Esophagus mucosa (tissue), 1 donor: ENCODE measurements at places on chromosomes 2 and 18.

- no peak for ATAC-seq
Measured at GRCh38 chr2:5686536-5686935, 5.6 kb upstream of the SOX11 start.

DNA sequence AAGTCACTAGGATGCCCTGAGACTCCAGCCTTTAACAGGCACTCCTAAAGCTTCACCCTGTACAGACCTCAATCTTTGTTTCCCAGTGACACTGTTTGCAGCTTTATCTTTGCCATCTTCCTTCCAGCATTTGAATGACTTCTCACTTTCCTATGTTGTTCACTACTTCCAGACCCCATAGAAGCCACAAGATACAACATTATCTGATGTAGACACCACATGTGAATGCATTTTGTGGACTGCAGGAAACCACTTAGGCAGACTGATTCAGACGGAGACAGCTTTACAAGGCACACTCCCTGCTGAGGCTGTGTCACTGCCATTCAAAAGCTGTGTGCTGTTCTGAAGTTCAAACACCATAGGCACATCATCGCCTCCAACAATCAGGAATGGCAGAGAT, 67.3 kb upstream of the SPATS2L start:
- ATAC-seq = no peak

- no peak for ATAC-seq
Measured at GRCh38 chr18:7688580-7688979, 121.5 kb downstream of the PTPRM start.

DNA sequence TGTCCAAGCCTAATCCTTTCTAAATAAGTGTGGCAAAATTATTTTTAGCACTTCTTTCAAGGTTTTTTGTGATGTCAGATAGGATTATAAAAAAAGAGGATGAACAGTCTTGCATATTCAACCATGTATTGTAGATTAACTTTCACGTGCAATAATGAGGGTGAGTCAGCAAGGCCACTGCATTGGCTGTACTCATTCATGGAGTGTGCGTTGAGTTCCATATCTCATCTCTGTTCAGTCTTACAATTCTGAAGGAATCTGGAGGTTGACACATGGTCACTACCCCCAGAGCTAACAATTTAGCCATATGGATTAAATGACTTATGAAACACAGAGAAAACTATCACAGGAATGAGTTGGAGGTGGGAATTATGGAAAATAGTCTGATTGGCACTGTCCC, 810.5 kb downstream of the SLC4A3 start:
- no peak for ATAC-seq

GRCh38 chr18:1564793-1565192, 660.1 kb downstream of the ADCYAP1 start:
- ATAC-seq = no peak

DNA sequence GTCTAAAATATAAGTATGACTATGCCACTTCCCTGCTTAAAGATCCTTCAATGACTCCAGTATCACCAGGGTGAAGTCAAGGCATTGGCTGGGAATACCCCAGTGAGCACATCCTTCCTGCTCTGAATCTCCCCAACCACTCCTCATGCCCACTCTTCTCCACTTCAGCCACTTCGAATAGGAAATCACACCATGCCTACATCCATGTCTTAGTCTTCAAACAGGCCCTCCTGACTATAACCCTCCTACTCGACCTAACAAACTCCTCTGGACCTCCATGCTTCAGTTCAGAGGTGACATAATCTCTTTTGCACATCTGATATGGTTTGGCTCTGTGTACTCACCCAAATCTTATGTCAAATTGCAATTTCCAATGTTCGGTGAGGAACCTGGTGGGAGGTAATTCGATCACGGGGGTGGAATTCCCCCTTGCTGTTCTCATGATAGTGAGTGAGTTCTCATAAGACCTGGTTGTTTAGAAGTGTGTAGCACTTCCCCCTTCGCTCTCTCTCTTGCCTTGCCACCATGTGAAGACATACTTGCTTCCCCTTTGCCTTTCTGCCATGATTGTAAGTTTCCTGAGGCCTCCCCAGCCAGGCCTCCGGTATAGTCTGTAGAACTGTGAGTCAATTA, 87.8 kb upstream of the TFCP2L1 start:
- no peak for ATAC-seq

DNA sequence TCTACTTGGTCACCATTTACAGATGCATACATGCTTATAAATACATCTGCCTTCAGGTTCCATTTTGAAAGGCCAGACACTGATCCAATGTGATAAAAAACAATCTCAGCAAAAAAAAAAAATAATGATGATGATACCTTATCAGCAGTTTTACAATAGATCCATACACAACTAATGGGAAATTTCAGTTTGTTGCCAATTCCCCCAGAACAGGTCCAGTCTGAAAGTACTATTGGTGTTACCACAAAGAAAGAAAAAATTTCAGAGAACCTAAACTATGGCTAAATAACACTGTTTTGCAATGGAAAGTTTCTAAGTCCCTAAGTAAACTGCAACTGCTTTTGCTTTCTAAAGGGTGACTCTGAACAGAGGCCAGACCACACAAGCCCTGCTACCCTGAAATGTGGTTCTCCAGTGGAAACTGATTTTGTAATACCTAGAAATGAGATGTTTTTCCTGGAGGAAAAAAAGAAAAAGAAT, 54.1 kb downstream of the LPIN2 start:
- no peak for ATAC-seq

DNA sequence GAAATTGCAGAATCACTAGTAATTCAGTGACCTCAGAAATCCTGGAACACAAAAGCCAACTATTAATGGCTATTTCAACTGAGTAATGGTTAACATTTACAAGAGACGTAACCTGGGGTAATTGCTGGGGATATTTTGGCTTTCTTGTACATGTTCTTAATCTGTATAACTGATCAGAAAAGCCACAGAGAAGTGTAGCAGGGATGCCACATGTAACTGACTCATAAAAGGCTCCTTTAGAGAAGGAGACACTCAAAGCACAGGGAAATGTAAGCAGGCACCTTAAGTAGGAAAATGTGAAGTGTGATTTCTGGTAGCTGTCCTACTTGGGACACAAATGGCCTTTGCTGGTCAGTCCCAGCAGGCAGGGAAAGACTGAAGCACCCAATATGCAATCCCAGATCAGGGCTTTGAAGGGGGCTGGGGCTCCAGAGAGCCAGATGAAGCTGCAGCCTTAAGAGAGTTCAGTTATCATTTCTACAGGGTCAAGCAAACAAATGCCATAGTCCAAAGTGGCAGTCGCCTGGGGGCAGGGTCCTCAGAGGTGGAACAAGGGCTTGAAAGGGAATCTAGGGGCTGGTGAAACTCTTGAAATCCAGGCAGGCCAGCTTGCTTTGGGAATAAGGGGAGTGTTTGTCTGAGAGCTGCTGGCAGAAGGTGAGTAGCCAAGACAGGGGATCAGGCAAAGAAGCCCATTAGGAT, 7.2 kb upstream of the SPOPL start:
- no peak for ATAC-seq

DNA sequence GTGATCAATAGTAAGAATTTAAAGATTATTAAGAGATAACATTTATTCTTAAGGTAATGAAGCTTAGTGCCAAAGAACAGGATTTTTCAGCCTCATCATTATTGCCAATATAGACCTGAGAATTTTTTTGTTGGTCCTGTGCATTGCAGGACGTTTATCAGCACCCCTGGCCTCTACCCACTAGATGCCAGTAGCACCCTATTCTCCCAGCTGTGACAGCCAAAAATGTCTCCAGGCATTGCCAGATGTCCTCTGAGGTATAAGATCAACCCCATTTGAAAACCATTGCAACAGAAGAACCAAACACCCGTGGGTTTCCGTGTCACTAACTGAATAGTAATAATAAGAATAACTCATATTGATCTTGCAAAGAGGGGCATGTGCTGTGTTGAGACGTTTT, 700.0 kb upstream of the SOX11 start:
- no peak for ATAC-seq

- ATAC-seq = no peak
Measured at GRCh38 chr2:196076778-196077568, 8.3 kb upstream of the DNAH7 start.

- peak; percentile 36 for ATAC-seq
Measured at GRCh38 chr2:83081826-83082690, 1377.0 kb downstream of the SUCLG1 start.

GRCh38 chr2:189287982-189288521, 108.5 kb upstream of the COL5A2 start:
- peak; percentile 72 for ATAC-seq

- ATAC-seq = no peak
Measured at GRCh38 chr2:397521-397920, 109.6 kb upstream of the ALKAL2 start.

DNA sequence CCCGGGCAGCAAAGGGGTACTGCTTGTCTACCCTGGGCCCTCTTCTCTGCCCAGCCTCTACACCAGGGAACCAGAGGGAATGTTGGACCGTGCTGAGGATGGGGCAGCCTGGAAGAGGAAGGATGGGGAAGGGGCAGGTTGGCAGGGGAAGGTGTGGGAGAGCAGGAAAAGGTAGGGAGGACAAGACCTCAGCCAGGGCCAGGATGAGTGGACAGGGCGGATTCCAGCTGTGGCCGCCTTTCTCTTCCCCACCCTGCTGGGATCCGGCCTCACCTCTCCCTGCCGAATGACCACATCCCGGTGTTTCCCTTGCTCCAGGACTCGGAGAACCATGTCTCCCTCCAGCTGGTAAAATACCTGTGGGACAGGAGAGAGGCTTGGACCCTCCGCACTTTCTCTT, 8.9 kb downstream of the HAAO start:
- ATAC-seq = no peak

DNA sequence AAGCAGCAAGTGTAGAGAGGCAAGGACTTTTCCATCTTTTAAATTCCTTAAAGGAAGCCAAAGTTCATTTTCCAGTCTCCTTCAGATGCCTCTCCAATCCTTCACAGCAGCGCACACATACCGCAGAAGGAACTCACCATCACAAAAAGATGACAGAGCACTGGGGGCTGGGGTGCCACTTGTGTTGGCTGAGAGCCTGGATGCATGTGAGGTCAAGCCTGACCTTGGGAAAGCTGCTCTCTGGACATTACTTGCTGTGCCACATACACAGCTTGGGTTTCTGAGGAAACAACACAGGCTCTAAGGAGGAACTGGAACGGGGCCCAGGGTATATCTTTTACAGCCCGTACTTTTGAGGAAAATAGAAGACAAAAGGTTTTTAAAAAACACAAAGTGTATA, 364.3 kb upstream of the MEX3C start:
- ATAC-seq = no peak

DNA sequence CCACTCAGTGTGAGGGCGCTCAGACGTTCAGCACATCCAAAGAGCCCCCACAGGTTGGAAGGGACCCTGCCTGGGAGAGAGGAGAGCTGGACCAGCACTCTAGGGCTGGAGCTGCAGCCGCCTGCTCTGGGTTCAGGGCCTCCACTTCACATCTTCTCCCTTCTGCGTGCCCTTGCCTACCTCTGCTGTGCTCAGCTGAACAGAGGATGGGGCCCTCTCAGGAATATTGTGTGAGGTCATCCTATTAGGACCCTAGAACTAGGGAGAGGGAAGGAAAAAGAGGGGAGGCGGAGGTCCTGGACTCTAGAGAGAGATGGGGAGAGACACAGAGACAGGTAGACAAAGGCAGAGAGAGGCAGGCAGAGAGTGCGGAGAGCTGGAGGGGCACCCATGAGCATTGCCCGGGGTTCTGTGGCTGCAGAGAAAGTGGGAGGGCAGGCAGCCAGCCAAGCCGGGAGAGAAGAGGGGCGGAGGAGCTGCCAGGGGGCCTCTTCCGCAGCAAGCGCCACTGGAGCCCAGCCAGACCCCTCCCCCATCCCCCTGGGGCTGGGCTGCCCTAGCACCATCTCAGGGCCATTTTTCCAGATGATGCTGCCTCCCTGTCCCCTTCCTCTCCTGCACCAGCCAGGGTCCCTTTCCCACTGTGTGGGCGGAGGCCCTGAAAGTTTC, 8.3 kb upstream of the TNS1 start:
- peak; percentile 9 for ATAC-seq

DNA sequence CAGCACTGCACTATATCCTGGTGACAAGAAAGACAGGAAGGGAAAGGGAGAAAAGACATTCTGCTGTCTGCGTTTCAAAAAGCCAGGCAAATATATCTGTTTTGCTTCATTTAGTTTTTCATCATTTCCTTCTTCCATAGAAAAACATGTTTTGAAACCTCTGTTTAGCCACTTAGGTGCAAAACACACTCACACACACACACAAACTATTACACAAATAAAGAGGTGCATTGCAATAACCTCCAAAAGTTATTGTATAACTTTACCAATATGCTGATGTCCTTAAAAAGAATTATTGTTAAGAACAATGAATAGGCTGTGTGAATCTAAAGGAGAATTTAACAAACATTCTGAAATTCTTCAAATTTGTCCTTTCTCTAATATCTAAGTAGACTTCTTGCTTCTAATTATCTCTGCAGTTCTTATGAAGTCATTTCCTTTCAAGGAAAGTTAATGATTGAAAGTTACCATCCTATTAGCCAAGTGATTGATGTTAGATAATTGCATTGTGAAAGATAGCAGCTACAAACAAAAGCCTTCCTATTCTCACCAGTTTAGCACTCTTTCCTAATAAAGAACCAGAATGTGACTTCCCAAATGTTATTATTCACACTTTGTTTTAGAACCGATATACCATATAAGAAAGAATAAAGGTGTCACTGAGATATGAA, 516.7 kb downstream of the KCNJ3 start:
- ATAC-seq = no peak

- ATAC-seq = no peak
Measured at GRCh38 chr2:181632733-181633401, 24.0 kb downstream of the CERKL start.

DNA sequence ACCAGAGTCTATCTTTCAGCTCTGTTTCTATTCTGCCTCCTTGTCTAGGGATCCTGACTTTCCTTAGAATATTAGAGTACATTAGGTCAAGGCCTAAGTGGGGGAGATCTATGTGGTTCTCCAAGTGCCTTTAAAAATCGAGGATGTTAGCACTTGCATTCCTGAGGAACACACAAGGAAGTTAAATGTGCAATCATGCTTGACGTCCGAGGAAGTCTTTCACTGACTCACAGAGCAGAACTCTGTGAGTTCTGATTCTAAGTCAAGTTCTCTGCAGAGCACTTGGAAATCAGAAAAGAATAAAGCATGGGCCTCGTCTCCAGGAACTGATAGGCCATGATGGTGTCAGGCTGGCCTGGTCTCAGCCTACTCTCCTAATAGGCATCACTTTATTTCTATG, 17.2 kb downstream of the FHOD3 start:
- ATAC-seq = peak; percentile 60

- ATAC-seq = no peak
Measured at GRCh38 chr2:190628591-190629319, 20.1 kb upstream of the NAB1 start.

DNA sequence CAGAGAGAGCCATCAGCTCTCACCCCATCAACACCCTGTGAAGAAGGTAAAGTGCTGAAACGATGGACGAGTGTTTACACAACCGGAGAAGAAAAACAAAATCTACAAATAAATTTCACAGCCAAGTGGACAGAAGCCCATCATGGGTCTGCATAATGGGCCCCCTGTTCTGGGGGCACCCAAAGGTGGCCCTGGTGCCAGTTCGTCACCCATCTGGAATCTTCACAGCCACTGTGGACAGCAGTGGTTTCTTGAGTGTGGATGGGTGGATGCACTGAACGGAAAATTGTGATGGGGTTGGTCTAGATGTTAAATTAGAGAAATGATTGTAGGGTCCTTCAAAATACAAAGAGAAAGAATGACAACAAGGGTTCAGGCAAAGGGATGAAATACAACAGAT, 38.8 kb downstream of the ANKMY1 start:
- no peak for ATAC-seq

- ATAC-seq = no peak
Measured at GRCh38 chr2:6937157-6937556, 19.9 kb downstream of the RNF144A start.

GRCh38 chr2:212845941-212846340, 305.5 kb downstream of the IKZF2 start:
- ATAC-seq = peak; percentile 94
